Peyer's patch (tissue), 4 donors: ENCODE measurements at places on chromosomes 4 and X. TPM values are rescaled to one million over a fixed set of nuclear protein-coding genes. Genes with fewer than 3 reads are reported as not detected.

- no peak for DNase-seq
Observed at GRCh38 chr4:154024097-154024694, 235.3 kb upstream of the SFRP2 start.

DNA sequence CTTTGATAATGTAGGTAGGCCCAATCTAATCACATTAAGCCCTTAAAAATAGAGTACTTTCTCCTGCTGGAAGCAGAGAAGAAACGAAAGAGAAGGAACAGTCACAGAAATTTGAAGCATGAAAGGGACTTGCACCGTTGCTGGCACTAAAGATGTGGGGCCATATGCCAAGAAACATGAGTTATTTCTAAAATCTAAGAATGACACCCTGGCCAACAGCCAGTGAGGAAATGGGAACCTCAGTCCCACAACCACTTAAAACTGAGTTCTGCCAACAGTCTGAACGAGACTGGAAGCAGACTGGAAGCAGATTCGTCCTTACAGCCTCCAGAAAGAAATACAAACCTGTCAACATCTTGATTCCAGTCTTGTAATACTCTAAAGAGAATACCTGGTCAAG lies 70.1 kb downstream of the CENPC start:
- DNase-seq: no peak

GRCh38 chr4:35912174-35912573 lies 332.1 kb downstream of the ARAP2 start:
- DNase-seq: no peak

GRCh38 chrX:57453901-57454300 lies 137.9 kb upstream of the ZXDB start:
- peak; percentile 49 for DNase-seq

DNA sequence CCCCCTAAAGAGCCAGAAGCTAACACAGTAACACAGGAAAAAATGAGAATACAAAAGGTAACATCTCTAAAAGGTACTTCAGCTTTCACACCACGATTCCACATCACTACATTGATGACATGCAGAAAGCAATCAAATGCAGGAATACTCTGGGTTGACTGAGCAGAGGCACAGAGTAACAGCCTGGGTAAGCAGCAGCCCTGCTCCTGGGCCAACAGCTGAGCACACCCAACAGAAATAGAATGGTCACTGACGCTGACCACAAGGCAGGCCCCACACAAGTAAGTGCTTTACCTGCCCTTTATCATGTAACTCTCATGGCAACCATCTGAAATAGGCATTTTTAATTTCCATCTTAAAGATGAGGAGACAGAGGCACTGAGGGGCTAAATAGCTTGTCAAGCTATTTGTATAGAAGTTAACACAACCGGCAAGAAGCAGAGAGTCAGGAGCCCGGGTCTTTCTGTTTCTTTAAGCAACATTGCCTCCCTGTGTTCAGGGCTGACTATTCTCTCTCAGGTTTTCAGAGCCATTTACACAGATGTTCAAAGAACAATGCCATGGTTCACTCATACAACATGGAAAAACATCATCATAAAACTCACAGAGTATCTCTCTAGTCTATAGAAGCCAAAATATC lies 168.9 kb downstream of the ZNF674 start:
- no peak for DNase-seq

ADH6 gene
- 47.1 TPM for total RNA-seq

DNA sequence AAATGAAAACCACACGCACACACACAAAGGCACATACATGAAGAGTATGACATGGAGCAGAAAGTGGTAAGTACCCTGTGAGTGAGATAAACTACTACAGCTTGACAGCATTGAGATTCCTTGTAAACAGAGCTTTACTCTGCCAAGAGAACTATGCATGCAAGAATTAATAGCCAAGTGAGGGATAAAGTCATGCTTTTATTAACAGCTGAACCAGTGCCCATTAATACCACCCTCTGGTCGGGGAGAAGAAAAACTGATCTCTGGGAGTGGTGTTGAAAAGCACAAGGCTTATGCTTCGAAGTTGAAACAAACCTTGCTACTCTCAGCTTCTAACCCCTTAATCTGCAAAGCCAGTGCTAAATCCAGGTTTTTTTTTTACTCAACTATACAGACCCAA lies 95.9 kb upstream of the C1QTNF7 start:
- no peak for DNase-seq

DNA sequence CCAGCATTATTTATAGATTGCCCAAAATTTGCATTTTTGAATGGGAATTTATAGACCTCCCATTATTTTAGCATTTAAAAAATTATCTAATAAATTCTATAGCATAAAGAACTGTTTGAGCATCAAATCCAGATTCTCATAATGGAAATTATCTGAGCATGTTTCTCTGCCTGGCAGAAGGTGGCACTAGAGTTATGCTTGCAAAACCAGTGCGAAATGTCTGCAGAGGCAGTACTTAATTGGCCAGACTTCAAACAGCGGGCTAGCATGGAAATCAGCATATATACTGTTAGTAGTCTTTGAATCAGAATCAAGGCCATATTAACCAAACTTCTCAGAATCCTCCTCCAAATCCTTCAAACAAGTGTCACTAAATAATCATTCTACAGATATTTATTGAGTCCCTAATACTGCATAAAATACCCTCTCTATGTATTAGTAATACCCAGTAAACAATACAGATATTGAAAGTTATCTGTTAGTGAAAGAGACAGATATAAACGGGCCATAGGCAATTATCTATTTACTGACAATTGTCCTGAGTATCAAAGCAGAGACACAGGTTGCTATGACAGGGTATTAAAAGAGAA lies 78.7 kb upstream of the DCLK2 start:
- DNase-seq: no peak

NSG1 gene
- 4.5 TPM for total RNA-seq
